ENCODE measurements at places on chromosomes 16 and 17.

DNA sequence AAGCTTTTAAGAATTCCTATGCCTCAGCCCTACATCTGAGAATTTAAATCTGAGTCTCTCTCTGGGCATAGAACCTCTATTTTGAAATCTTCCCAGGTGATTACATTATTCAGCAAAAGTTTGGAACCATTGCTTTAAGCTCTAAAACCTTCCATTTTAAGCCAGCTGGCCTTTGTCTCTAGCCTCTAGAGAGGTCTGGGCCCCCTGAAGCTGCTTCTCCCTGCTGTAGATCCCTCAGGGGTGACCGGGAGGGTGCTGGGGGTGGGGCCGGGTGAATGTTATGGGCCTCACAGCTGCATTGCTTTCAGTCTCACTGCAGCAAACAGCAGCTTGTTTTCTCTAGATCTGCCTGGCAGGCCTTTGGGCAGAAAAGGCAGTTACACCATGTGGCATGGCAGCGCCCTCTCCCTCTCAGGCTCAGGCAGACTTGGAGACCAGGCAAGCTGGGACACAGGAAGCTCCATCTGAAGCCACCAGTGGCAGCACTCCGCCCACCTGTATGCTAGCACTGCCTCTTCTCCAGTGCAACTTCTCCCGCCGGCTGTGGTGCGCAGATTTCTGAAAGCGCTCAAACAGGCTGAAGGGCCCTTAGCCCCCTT is 66.3 kb downstream of the MPRIP start:
- no peak for DNase-seq

GRCh38 chr16:74563828-74564263 is 43.1 kb downstream of the GLG1 start:
- no peak for DNase-seq

GRCh38 chr17:9837551-9838471 is 12.1 kb downstream of the GLP2R start:
- no peak for DNase-seq

- no peak for DNase-seq
Observed at GRCh38 chr17:828761-829160, 46.6 kb downstream of the MRM3 start.

- DNase-seq: no peak
Observed at GRCh38 chr16:57613514-57613913, 14.9 kb upstream of the ADGRG1 start.

DNA sequence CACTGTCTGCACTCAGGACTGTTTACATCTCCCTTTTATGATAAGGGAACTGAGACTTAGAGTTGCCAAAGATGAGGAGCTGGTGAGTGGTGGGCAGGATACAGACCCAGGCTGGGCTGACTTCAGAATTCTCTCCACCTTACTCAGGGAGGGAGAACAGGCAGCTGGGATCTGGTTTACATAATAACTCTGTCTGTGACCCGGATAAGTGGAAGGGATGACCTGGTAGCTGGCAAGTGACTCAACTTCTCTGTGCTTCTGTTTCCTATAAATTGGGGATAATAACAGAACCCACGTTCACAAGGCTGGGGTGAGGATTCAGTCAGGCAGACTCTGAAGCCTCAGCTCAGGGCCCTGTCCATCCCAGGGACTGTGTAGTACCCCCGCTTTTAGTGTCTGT is 2.6 kb downstream of the SNX20 start:
- DNase-seq: no peak

GRCh38 chr17:61235827-61236197 is 163.8 kb upstream of the TBX2 start:
- DNase-seq: no peak

DNA sequence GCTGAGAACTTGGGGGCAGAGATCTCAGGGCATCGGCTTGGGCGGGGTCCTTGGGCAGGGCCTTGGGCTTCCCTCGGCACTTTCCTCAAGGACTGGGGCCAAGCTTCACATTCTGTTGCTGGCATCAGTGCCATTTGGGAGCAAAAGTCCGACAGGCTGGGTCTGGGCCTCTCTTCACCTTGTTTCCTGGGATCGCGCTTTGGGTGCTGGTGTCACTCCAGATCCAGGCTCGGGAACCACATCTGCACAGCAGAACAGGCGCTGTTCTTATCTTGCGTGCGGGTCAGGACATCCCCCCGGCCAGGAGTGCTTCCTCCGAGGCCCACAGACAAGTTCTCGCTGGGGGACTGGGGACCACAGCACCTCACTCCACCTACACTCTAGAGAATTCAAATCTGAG is 31.1 kb upstream of the CDH15 start:
- DNase-seq: no peak

- no peak for DNase-seq
Observed at GRCh38 chr16:50103764-50104163, 38.0 kb downstream of the HEATR3 start.

- no peak for DNase-seq
Observed at GRCh38 chr16:5393070-5393469, 295.5 kb upstream of the EEF2KMT start.

DNA sequence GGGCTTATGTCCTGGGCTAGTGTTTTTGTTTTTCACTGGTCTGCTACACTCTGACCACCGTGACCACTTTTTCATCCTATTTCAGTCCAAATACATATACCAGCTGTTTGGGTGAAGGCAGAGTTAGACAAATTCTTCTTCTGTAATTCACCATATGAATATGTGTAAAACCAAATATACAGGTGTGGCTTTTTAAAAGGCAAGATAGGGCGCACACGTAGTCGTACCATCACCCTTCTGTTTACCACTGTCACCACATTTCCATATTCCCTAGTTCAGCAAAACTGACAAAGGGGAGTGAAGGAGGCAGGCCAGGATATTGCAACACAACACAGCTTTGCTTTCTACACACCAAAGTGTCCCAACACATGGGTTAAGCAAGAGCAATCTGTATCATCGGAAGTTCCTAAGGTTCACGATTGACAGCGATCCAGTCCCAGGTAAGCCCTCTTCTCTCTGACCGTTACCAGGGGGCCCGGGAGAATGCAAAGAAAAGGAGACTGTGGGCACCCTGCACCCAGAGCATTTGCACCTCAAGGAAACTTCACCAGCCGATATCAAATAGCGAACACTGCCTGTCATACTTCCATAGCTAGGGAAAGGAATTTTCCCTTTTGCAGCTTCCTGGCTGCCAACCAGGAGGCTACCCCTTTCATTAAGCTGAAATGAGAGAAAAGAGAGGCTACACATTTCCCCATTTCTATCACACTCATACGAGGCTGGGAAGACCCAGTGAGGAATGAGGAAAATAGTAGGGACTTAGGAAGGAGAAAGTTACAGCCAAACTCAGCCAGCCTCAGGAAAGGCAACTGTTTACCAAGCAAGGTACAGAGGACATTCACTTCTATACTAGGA is 23.1 kb downstream of the CREBBP start:
- DNase-seq: no peak

DNA sequence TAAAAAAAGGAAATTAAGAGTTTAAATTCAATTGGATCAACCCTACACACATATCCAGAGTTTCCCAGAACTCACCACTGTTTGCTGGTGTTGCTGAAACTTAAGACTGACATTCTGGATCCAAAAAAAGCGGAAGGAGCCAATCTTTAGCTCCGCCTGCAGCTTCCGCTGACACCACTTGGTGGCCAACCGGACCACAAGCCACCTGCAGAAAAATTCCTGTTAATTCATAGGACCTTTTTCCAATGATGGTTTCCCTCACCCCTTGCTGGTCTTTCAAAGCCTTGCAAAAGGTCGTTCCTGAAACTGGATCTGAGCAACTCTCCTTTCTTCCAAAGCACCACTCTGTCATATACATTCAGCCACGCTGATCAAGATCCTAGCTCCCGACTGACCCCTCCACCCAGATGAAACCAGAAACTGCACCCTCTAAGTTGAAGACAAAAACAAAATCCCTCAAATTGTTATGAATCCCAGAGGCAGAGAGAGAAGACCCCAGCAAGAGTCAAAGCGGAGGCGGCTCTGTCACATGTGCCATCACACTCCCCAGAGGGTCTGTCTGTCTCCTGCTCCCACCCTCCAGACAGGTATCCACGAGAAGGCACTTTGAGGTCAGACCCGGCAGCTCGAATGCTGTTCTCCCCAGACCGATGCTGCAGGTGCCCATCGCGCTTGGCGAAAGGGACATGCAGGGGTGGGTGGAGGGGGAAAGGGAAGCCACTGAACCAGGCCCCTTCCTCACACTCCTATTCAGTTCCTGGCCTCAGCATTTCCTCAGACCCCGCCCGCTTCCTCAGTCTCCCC is 773 bp downstream of the BLTP2 start:
- peak; percentile 3 for DNase-seq

DNA sequence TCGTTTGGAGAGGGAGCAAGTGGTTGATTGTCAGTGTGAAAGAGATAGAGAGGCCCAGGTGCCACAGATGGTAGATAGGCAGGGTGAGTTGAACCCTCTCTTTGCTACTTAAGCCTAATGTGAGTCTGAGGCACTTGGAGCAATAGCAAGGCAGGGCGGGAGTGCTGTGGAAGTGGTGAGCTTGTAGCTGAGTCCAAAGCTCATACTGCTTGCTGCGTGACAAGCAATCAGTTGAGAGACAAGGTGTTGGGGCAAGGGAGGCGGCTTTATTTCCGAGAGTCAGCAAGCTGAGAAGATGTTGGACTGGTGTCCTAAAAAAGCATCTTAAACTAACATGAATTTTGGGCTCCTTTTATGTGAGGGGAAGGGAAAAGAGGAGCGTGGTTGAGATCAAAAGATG is 112.9 kb upstream of the ZKSCAN2 start:
- DNase-seq: no peak

- no peak for DNase-seq
Observed at GRCh38 chr17:72538901-72539352, 418.1 kb downstream of the SOX9 start.

DNA sequence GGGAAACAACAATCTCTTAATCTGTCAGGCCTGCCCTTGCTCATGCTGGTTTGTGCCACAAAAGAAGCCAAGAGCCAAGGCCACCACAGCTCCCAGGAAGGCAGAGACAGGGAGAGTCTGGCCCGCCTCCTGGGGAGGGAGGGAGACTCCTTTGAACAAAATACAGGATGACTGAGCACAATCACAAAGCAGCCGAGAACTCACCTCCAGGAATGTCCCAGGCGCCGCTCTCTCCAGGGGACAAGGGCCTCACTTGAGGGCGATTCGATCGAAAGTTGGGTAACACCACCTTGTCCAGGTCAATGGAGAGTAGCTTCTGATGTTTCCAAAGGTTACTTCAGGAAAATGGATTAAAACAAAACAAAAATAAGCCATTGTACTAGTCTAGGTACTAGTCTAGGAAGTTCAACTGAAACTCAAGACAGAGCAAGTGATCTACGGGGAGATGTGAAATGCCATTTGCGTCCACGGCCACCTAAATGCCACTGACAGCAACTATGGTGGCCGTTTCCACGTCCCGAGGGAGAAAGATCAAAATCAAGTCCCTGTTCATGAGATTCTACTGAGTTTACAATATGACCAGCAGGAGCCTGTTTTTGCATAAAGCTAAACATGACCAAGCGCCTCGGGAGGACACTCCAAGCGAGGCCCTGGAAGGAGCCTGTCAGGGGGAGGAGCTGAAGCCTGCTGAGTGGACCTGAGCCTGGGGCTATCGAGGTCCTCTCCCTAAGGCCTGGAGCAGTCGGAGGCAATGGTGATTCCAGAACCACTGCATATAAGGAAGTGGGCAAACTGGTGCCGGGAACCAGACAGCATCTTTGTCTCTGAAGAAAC is 13.4 kb upstream of the SLC38A8 start:
- DNase-seq: no peak

DNA sequence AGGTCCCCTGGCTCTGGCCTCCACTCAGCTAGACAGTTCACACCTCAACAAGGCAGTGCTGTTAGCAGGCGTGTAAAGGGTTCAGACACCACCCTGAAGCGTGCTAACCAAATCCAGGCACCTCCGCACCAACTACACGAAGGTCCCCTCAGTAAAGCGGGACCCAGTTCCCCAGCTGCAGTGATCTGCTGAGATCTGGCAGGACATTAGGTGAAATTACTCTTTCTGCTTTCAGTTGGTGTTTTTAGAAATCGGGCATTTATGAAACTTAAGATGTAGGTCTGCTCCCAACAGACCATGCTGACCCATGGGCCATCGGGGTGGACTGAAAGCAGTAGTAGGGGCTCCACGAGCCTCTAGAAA is 27.1 kb downstream of the FBXO31 start:
- DNase-seq: no peak

GRCh38 chr17:45316434-45317110 is at the start of gene MAP3K14:
Gene MAP3K14 (minus strand): TSS chr17:45317020. CDS start chr17:45290745, 26,275 bp downstream.
- DNase-seq: no peak

DNA sequence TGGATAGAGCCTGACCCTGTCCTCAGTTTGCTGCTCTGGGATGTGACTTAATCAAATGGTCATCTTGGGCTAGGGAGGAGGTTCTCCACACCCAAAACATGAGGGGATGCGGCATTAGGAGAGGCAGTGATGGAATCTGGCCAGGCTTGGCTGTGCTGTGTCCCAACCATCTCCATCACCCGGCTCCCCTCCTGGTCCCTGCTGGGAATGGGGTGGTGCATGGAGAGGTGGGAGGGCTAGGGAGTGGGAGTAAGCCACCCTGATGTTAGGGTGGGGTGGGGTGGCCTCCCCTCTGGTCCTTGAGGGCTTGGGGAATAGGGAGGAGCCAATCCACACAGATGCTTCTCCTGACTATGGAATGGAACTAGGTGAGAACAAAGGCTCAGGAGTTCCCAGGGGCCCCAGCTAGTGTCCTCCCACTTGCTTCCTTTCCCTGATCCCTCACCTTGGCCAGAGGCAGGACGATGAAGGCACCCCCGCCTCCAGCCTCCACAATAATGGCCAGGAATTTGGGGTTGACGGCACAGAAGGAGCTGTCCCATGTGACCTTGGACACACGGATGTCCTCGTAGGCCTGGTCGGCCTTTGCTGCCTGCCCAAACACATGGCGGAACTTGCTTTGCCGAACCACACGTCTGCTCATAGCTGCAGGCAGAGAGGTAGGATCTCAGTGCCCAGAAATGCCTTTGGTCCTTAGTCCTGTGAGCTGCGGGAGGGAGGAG is 1.8 kb downstream of the CORO6 start:
- DNase-seq: no peak

DNA sequence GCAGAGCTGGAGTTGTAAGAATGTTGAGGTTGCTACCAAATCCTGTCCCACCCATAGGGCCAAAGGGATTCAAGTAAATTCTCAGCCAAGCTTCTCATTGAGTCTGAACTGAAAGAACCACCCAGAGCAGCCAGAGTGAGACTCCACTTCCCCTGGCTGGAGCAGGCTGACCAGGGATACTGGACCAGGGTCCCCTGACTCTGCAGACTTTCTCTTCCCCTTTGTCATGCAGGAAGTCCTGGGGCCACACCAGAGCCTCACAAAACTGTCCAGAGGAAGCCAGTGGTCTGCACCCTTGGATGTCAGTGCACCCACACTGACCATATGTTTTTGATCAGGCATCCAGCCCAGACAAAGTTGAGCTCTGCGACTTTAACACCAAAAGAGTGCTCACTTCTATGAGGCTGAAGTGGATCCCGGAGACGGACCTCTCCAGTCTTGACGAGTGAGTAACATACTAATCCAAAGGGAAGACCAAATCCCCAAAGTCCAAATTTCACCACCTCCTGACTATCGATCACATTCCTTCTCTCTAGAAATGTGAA is 4.1 kb downstream of the NXN start:
- no peak for DNase-seq

Data from NCI-H446 treated with DMSO at 0.1 percent for 48 hours (cell line).